ENCODE measurements at places on chromosomes 12 and 14.

- peak; percentile 42 for DNase-seq
Measured at GRCh38 chr12:64256166-64256800, 34.2 kb upstream of the KICS2 start.

- no peak for DNase-seq
Measured at GRCh38 chr12:51183816-51184215, 10.9 kb upstream of the TFCP2 start.

DNA sequence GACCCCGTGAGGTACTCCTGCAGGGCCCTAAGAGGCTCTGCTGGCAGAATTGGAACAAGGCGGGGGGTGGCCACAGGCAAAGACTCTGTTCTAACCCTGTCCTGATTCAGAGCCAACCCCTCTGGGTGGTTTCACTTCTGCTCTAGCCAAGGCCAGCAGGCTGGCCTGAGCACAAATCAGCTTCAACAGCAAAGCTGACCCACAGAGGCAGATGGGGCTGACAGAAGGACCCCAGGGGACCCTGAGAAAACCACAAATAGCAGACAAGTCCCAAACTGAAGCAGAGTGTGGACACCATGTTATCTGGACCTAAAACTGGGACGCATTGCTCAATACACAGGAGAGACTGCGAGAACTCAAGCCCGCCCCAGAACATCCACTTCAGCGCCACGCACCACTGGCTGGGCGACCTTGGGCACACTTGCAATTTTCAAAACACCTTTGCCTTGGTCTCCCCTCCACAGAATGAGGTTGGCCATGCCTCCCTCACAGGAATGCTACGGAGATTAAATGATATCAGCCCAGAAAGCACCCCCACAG, 76.4 kb upstream of the DICER1 start:
- DNase-seq: no peak

DNA sequence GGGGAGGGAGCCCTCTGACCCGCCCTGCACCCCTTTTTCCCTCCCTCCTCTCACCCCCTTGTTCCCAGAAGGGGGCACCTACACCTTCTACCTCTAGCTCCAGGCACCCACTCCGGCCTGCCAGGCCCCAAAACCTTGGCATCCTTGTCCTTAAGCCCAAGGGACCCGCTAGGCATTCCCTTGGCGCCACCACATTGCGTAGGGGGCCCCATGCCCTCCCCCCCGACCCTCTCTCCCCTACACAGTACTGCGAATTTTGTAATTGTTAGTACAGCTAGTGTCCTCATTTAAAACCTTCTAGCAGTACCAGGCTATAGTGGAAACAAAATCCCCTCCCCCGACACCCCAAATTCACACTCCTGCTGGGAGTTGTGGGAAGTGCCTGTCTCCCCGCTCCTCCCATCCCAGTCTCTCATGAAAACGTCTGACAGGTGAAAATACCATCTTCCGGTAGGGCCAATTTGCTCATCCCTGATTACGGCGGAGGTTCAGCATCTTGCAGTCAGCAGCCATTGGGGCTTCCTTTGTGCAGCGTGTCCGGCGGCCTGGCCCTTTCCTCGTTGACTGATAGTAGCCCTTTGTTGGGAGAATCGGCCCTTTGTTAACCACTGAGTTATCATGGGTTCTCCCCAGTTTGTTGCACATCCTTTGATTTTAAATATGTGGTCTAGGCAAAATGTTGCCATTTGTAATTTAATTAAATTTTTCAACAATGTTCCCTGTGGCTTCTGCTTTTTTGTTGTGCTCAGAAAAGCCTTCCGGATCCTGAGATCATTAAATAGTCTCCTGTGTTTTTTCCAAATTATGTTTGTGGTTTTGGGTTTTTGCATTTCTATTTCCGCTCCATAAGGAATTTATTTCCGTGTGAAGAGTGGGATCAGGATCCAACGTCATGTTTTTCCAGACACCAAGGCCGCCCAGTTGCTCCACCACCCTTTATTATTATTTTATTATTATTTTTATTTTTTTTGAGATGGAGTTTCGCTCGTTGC, 7.9 kb upstream of the CEP170B start:
- DNase-seq: no peak

DNA sequence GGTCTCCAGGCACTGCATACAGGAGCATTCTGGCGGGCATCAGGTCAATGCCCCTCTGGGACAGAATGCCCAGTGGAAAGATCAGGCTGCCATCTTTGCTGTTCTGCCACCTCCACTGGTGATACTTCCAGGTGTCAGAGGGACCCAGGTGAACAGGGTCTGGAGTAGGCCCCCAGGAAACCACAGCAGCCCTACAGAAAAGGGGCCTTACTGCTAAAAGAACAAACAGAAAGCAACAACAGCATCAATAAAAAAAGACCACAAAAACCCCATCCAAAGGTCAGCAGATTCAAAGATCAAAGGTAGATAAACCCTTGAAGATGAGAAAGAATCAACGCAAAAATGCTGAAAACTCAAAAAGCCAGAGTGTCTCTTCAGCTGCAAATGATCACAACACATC, 15.9 kb downstream of the GLIPR1L1 start:
- no peak for DNase-seq

DNA sequence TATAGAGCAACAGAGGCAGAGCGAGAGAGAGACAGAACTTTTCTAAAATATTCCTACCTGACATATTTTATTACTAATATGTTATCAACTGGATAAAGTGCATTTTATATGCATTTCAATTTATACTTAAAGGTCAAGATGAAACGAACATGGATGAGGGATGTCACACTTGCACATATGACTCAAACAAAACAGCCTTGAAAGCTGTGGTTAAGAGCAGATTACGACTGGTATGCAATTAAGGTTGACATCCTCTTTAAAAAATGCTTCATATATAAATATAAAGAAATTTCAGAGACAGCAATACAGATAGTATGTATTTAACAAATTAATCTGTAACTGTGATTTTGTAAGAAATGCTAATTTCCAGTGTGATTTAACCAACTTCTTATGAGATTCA, 52.5 kb downstream of the LMO3 start:
- no peak for DNase-seq

- no peak for DNase-seq
Measured at GRCh38 chr12:109734219-109735000, 20.8 kb downstream of the FAM222A start.

- no peak for DNase-seq
Measured at GRCh38 chr12:130465046-130465445, 127.4 kb downstream of the PIWIL1 start.

- DNase-seq: no peak
Measured at GRCh38 chr12:108729612-108730364, 1.5 kb downstream of the CORO1C start.

GRCh38 chr12:57583008-57583831, 7.8 kb upstream of the PIP4K2C start:
- DNase-seq: peak; percentile 76

DNA sequence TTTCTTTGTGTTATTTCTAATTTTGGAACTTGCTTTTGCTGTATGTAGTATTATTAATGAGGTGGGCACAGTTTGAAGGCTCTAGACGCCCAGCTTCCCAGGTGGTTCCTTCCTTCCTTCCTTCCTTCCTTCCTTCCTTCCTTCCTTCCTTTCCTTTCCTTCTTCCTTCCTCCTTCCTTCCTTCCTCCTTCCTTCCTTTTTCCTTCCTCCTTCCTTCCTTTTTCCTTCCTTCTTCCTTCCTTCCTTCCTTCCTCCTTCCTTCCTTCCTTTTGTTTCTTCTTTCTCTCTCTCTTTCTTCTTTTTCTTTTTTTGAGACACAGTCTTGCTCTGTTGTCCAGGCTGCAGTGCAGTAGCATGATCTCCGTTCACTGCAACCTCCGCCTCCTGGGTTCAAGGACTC, 906.7 kb downstream of the AACS start:
- DNase-seq: no peak

DNA sequence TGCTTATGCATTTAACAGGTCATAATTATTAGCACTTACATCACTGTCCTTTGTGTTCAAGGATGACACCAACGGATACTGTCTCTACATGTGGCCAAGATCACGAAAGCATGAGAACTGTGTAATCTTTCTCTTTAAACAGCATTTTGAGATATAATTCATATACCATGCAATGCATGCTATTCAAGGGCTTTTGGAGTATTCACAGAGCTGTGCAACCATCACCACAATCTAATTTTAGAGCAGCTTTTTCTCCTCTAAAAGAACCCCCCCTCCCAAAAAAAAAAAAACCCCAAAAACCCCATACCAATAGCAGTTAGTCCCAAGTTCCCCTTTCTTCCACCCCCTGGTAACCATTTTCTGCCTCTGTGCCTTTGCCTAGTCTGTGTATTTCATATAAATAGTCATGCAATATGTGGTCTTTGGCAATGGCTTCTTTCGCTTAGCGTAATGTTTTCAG, 60.6 kb downstream of the SPRING1 start:
- no peak for DNase-seq

GRCh38 chr12:23847857-23848256, 101.6 kb downstream of the SOX5 start:
- no peak for DNase-seq

DNA sequence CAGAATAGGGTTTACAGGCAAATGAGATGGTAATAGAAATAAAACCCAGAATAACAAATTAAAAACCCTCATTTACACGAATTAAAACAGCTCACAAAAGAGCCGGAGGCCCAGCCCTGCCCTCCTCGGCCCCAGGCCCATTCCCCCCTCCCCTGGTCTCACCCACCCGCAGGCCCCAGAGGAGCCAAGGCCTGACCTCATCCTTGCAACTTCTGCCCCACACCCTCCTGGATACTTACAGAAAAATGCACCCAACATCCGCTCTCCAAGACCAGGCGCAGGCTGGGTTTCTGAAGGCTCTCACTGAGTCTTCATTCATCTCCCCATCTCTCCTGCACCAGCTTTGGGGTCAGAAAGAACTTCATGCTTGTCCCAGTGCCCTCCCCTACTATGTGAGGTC, 16.2 kb upstream of the VSX2 start:
- no peak for DNase-seq

DNA sequence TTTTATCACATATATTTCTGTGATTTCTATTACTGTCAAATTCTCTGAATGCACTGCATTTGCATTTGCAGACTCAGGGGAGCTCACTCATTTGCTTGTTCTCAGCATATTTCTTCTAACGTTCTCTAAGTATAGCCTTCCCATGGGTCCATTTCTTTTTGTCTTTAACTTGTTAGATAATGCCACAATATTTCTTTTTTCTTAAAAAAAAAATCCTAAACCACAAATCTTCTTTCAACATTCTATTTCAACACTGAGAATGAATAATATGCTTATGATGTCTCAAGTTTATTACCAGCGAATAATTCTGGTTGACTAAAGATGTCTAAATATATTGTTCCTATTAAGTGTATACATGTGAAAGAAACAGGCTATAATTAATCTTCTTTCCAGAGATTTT, 200.2 kb downstream of the ANO6 start:
- no peak for DNase-seq

- no peak for DNase-seq
Measured at GRCh38 chr12:113551563-113551962, 79.9 kb upstream of the LHX5 start.

DNA sequence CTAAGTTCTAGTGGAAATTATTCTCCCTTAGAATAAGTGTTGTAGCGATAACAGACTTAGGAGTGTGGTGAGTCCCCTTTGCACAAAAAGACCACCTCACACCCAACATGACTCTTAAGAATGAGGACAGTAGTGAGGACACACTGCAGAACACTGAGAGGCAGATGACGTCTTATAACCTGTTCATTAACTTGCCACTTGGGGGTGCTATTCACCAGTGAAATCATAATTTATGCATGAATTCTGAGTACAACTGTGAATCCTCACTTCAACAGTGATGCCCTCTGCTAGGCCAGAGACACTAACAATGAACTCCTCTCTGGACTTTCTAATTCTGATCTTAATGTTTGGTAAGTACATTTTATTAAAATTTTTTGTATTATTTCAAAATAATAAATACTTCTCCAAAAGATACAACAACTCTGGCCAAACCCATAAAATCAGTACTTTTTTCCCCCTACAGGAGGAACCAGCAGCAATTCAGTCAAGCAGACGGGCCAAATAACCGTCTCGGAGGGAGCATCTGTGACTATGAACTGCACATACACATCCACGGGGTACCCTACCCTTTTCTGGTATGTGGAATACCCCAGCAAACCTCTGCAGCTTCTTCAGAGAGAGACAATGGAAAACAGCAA, 274.7 kb downstream of the DAD1 start:
- DNase-seq: peak; percentile 75

- no peak for DNase-seq
Measured at GRCh38 chr14:103188810-103189480, 65.7 kb downstream of the TNFAIP2 start.

DNA sequence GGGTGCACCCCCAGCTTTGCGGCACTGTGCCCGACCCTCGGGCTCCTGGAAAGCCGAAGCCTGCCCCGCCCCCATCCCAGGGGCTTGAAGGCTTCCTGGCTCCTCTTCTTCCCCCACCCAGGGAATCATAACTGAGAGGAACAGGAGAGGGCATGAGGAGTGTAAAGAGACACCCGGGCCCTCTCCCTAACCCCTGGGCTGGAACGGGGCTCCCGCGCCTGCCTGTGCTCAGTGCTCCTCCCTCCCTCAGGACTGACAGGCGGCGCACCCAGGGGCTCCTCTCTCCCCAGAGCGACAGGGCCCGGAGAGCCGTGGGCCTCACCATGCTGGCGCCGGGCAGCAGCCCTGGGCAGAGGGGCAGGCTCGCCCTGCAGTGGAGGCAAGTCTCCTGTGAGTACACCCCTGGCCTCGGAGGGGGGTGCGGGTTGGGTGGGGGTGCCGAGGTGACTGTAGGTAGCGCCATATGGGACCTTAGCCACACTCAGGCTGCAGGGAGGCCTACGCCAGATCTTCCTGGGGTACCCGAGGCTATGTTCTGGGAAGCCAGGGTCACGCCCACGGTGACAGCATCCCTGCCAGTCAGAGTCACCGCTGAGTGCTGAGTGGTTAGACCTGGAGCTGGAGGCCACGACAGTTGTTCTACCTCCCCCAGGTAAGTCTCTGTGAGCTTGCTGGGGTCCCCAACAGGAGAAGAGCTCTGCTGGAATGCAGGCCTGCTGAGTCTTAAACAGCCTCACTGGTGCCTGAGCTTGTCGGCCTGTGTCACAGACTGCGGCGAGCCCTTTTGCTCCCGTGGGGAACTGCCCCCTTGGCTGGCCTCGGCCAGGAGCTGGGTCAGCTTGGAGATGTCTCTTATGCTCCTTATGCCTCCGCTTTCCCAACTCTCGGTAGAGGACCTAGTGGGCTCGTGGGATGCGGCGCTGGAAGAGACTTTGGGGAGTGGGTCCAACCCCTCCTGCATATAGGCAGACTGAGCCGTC, 7.8 kb downstream of the LRTM2 start:
- no peak for DNase-seq

GRCh38 chr14:83300476-83301064, 1766.9 kb upstream of the SEL1L start:
- no peak for DNase-seq

DNA sequence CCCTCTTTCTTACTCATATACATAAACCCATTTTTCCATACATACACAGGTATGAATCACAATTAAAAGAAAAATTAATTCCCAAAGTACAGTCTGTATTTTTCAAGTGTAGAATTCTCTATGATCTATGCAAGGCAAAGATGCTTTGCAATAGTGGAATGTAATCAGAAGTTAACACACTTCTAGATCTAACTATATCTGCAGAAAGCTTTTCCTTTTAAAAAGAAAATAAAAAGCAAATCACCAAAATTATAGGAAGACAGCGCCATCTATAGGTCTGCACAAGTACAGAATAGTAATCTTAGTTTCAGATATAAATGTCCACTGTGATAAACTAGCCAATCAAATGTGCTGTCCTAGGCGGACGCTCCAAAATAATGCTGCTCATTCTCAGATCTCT, 22.0 kb downstream of the SLC25A21 start:
- DNase-seq: peak; percentile 60

GRCh38 chr14:99944241-99944651, 121.0 kb upstream of the EVL start:
- no peak for DNase-seq

Data from SW 1271 (cell line).